Astrocyte (in vitro differentiated cells and primary cell): ENCODE measurements at places on chromosomes 5 and 9.

DNA sequence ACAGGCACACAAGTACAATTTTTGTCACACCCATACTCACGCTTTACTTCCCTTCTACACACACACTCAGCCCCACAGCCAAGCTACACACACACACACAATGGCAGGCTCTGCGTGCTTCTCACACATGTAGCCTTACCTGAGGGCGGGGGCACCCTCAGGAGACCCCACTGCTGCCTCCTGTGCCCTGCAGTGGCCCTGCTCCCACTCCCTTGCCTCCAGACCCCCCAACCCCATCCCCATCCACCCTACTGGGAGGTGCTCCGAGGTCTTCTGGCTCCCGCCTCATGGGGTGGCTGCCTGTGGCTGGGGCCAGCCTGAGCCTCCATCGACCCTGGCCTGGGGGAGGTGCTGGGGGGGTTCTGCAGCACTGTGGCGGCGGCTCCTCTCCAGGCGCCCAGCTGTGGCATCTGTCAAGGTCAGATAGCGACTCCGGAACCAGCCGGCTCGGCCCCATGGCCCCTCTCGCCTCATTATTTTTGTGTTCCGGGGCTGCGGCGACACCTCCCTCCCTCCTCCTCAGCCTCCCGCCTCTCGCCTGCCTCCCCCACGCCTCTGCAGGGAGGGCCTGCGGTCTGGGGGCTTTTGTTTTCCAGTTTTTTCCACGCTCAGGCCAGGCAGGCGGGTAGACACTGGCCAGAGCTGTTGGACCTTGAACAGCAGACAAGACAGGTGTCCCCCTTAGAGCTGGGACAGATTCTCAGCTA is 21.7 kb downstream of the CXXC5 start:
- no peak for DNase-seq

GRCh38 chr5:144467792-144468191 is 297.1 kb downstream of the KCTD16 start:
- DNase-seq = peak; percentile 47

DNA sequence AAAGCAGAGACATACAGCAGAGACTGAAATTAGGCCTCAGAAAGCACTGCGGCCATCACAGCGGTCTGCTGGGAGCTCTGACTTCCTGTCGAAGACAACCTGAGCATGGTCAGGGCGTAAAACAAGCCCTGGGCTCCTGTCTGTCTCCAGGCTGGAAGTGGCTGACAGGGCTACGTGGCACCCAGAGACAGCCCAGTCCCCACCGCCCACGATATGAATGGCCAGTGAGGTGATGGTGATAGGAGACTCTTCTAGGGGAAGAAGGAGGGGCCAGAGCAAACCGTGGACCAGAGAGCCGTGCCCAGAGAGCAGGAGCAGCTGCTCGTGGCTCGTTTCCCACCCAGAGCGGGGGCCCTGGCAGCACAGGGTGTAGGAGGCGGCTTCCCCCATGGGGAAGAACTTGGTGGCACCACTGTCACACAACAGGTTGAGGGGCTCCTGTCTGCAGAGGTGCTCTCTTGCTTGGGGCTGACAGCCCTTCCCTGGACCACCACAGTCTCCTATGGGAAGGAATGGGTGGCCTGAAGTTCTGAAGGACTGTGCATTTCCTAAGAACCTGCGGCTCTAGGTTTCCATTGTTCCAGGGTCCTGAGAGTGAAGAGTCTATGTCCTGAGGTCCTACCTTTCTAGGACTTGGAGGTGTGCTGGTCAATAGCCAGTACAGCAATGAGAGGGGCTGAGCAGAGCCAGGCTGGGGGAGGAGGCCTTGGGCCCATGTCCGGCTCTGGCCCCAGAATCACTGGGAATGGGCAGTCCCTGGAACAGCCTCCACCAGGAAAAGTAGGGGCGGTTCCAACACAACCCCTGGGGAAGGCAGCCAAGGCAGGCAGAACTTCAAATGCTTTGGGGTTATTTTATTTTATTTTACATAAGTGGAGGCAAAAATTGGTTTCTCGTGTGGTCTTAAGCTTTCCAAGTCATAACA is 56.4 kb downstream of the BARX1 start:
- no peak for DNase-seq

- no peak for DNase-seq
Measured at GRCh38 chr9:20781092-20781491, 97.0 kb downstream of the FOCAD start.

- peak; percentile 10 for DNase-seq
Measured at GRCh38 chr9:96449523-96449844, 485 bp upstream of the HABP4 start.

DNA sequence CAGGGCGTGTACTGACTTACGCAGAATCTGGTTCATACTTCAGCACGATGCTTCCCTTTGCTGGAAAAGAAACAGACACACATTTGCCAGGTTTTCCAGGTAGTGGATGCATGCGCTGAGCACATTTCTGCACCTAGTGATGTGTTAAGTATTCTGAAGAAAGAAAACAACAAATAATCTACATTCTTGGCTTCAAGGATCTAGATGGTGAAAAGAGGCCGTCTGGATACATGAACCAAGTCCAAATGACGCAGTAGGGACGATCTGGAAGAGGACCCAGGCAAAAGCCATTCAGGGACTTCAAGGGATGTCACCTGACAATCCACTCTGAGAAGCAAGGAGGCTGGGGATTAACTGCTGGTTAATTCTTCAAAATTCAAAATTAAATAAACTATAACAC is 30.4 kb downstream of the NSUN2 start:
- DNase-seq = no peak

DNA sequence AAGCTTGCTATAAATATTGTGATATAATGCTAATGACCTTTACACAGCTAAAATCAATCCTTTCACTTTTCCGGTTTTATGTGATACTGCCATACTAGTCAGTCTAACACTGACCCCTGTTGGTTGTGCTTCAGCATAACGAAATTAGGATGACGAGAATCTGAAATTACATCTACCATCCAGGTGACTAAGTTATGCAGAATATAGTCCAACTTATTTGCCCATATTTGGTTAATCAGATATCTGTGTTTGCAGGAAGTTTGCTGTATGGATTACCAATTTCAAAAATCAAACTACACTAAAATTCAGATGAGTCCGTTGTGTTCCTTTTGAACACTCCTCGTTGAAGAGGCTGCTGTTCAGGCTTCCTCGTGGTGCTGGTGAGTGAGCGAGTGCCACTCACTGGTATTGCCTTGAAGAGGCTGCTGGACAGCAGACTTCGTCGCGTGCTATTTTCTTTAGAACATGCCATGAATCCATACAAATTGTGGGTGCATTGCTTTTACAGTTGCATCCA is 32.5 kb downstream of the TENT4A start:
- peak; percentile 47 for DNase-seq

DNA sequence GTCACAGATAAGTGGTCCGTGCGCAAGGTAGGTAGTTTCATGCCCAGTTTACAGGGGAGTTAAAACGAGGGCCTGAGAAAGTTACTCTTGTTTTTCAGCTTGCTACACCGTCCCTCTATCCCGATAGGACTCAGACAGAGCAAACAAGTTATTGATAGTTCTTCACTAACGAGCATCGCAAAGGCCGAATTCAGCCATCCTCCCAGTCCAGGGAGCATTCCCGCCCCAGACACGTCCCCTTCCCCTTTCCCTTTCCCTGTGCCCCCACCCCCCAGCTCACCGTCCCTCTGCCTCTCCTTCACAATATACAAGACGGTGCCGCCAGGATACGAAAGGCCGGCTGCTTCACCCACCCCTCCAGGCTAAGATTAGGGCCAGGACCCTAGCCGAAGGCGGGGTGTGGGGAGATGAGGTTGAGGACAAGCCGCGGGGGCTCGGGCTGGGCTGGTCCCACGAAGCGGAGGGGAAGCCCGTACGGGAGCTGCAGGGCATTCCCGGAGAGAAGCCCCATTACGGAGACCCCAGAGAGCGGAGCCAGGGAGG is 599 bp downstream of the KIAA1191 start:
- DNase-seq = no peak

DNA sequence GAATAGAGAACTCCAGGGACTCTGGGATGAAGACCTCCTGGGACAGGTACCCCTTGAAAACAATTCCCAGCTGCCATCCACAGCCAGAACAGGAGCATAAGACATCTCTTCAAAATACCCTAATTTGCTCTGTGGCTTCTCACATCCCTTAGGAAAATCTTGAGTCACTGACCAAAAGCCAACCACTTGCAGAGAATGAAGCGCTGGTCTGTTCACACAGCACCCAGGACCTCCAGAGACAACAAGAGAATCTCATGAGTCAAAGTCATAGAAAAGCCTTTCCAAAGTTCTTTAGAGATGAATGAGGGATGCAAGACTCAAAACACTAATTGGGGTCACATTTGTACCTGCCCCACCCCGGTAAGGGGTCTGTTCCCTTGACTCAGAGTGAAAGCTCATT is 210.6 kb downstream of the SEMA5A start:
- DNase-seq = no peak

GRCh38 chr5:88883836-88884607 is 1.0 kb upstream of the MEF2C start:
- DNase-seq = peak; percentile 72

DNA sequence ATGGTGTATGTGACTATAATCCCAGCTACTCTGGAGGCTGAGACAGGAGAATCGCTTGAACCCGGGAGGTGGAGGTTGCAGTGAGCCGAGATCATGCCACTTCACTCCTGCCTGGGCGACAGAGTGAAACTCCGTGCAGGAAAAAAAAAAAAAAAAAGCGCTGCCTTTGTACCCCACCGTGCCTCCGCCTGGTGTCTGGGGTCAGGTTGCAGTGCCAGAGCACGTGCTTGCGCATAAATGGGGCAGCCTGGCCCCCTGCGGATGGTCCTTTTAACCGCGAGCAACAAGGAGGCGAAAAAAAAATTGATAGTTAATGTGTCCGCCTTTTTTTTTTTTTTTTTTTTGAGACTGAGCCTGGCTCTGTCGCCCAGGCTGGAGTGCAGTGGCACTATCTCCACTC is 6.3 kb upstream of the CCNB1 start:
- no peak for DNase-seq

DNA sequence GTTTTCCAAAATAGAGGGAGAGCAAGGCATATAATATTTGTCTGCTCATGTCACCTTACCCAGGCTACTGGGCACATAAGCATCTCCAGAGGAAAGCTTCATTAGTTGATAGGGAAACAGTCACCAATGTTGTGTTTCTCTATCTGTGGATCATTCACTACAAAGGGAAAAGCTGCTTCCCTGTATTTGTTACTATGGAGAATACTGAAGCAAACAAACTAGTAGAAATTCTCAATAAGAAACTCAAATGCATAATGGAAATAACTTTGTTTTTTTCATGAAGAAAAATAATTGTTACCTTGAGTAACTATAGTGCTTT is 138.2 kb downstream of the PCSK1 start:
- no peak for DNase-seq

- no peak for DNase-seq
Measured at GRCh38 chr5:27524515-27524914, 486.1 kb upstream of the CDH9 start.

DNA sequence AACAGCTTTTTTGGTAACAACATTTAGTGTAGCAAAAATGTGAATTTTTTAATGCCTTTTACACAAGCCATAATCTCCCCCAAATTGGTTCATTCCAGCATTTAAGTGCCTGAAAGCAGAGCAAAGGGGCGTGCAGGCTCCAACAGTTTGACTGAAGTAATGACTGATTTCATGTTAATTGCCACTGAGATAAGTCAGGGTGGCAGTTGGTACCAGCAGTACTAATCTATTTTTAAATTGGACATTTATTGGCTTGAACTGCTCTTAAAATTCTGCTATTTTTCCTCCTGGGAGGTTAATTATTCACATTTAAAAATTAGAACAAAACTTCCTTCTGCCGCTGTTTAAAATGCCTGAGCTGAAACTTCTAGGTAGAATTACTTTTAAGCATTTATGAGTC is 12.4 kb downstream of the TMEM171 start:
- DNase-seq = no peak

DNA sequence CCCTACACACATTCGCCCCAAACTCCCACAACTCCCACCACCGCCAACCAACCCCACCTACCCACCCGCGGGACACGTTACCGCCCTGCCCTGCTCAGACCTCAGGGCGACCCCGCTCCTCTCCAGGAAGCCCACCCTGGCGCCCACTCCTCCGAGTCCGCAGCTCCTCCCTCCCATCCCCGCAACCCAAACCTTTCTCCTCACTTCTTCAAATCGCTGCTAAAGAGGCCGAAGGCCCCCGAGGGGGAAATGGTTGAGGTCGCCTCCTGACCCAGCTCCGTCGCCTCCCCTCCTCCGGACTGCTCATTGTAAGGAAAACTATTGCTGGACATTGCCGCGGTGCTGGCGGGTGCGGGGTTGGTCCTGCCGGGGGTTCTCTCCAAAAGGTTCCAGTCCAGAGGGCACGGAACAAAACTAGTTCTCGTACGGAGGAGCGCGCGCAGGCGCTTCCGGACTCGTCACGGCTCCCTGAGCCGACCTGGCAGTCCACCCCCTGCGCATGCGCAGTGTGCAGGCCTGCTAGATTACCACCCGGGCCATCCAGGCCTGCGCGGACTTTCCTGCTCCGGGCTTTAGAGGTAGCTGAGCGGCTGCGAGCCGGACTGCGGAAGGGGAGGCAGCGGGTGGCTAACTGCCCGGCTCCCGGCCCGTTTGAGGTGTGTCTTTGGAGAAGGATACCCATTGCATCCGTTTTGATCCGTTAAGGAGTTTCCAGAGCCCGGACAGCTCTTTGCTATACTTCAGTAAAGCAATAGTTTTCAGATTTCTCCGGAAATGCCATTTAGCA is at the start of gene AP3B1:
AP3B1 (minus strand) TSS at position 451 of the 787 bp plus-strand sequence; CDS start at position 332, 119 bp downstream.
- peak; percentile 93 for DNase-seq

DNA sequence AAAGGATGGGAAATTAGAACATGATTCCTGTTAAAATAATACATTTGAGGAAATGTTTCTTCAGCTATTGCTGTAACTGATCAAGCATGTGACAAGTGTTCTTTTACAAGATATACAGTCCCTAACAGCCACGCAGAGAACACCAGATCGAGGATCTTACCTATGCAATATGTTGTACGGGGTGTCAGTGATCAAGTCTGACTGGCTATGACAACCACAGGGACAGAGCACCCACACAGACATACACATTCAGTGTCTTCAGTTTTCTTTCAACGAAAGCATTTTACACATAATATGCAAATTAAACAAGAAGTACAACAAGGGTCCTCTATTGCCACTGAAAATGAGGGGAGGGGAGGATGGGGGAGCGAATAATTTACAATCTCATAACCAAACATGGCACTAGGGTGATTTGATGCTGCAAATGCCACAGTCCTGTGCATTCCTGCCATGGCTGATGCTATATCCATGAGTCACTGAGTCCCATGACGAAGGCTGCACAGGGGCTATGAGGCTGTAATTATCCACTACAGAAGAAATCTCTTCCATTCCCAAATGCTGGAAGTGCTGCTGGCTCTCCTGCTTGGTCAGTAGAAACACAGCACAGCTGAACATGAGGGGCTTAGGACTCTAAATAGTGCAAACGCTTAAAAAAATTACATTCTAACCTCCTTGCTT is 118.2 kb downstream of the KLHL3 start:
- DNase-seq = peak; percentile 64

- no peak for DNase-seq
Measured at GRCh38 chr5:7684826-7685225, 166.1 kb downstream of the CFAP90 start.

- DNase-seq = no peak
Measured at GRCh38 chr9:15138357-15138686, 168.7 kb downstream of the TTC39B start.
